CD4-positive, alpha-beta T cell treated with Interferon alpha-2 for 1 hour (primary cell): ENCODE measurements at places on chromosomes 4 and X.
A peak's percentile ranks its signal among the peaks of the same experiment; 100 is the strongest.

DNA sequence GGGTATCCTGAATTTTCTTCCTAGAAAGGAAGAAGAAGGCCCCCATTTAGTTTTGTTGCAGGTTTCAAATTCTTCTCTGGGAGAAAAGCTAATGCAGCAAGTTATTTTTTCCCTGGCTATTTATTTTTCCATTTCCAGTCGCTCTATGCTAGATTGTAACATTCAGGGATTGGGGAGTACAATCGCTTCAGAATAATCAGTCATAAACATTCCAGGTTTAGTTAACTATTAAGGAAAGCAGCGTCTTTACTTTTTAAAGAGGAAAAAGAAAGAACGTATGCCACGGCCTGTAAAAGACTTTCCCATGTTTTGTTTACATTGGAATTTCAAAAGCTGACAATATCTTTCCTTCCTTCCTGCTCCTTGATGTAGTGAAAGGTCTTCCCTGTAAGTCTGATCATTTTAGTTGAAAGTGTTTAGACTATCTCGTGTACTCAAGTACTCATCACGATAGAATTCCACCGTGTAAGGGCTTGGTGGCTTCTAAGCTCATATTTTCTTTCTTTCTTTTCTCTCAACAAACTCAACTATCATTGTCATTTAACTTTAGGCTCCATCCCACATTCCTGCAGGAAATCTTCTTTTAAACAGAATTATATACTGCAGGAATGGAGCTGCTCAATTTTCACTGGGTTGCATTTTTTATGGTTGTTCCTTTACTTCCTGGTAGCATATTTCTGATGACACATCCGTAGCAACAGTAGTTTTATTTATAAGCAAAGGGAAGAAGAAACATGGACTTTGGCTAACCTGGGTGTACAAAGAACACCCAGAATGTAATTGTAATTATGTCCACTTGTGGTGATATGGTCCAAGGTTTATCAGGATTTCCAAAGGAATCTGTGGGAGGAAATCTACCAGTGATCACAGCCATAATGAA is 213.1 kb upstream of the FAT1 start:
- DNase-seq, result no peak

- DNase-seq, result no peak
Observed at GRCh38 chr4:54152846-54153600, 53.1 kb downstream of the GSX2 start.

DNA sequence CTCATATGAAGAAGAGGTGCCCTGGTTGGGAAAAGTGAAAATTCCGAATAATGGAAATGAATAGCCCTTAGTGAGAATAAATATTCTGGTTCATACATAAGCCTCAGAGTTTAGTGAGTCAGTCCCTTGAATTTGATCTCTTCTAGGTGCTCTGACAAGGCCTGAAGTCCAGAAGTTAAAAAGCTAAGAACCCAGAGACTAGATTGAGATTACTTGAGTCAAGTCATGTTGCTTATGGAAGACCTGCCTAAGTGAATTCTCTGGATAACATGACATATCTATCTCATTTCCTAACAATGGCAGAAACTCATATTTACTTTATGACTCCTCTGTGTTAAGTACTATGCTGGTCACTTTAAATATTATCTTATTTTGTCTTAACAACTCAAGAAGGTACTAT is 10.5 kb upstream of the PRSS48 start:
- no peak for DNase-seq

- DNase-seq, result no peak
Observed at GRCh38 chr4:80678413-80678812, 342.9 kb downstream of the CFAP299 start.

- no peak for DNase-seq
Observed at GRCh38 chr4:113009461-113009860, 40.0 kb upstream of the ANK2 start.

DNA sequence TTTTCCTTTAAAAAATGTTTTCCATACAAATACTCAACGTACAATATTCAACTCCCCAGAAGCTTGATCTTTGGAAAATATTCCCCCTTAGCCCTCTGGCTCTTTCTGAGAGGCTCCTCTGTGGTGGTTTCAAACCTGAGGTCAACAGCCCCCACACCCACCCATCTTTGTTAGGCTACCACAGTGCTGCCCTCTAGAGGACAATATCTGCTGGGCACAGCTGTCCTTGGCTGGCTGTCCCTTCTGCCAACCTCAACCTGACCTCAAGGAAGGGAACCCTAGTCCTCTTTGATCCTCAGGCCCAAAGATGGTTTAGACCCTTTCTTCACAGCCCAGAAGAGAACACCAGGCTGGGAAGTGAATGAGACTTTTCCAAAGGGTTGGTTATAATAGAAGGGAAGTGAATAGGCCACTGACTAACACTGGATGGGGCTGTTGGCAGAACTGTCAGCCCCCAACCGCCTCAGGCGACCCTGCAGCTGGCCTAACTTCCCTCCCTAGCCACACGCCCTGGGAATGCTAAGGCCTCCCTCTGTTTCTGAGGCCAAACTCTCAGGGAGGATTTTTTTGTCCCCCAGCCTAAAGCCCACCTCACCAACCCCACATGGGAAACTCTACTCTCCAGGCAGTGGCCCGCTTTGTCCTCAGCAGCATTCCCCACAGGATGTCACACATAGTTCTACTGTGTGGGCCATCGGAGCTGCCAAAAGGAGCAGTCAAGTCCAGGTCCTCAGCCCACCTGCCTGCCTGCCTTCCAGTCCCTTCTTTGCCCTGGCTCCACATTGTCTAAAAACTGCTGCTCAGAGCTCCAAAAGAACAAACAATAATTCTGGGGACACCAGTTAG is 34.3 kb downstream of the NYX start:
- DNase-seq, result no peak

- DNase-seq, result no peak
Observed at GRCh38 chrX:156004256-156004655, 6.8 kb downstream of the IL9R start.

DNA sequence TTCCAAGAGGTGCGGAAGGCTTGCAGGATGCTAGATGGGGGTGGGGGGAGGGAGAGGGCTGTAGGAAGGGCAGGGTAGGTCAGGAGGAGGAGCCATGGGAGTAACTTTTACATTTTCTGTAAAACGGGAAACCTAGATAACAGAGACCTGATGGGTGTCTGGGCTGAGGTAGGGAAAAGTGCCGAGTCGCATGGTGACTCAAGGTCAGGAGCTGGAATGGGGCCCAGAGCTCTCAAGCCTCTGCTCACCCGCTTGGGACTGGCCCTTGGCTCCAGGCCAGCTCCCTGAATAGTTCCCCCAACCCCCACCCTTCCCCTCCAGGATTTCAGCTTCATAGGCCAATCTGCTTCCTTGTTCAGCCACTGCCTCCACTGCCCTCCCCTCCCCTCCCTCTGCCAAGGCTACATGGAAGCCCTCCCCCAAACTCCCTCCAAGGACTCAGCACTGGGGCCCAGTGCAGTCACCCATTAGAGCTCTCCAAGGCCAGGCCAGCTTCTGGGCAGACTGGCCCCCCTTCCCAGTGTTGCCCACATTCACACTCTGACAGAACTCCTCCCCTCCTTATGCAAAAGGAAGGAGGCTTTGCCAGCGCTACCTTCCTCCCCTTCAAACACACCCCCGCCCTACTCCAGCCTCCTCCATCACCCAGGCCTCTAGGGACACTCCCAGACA is 43.6 kb downstream of the TSC22D3 start:
- no peak for DNase-seq

GRCh38 chrX:66046612-66047235 is 6.8 kb upstream of the VSIG4 start:
- peak; percentile 35 for DNase-seq

GRCh38 chr4:175787948-175788347 is 24.1 kb downstream of the GPM6A start:
- no peak for DNase-seq

DNA sequence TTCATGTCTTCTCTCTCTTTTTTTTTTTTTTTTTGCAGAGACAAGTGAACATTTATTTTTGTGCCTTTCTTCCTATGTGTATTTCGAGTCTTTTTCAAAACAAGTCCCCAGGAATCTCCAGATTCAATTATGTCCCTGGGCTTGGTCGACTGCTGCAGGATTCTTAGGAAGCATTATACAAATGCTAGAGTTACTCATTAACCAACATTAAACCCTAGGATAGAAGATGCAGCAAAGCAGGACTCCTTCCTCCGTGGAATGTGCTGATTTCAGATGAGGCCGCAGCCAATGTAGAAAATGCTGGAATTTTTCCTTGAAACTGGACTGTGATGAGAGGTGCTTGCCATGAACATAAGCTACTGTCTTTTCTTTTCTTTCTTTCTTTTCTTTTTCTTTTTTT is 3.4 kb downstream of the ZNF81 start:
- no peak for DNase-seq

GRCh38 chrX:31459361-31459760 is 387.5 kb upstream of the FTHL17 start:
- DNase-seq, result no peak

DNA sequence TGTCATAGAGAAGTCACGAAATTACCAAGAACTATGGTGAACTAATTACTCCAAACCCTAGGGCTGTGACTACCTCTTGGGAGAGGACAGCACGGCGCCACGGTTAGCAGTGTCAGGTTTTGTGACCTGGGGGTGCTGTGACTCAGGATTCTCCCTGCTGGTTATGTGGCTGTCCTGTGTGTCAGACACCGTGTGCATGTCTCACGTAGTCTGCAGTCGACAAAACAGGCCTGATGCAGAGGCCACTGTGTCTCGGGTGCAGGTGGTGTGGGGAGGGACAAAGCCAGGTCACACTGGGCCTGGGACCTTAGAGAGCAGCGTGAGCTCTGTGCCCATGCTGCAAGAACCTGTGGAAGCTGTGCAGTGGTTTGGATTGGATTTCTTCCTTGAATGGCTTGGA is 34.1 kb downstream of the TNIP2 start:
- DNase-seq, result no peak

- no peak for DNase-seq
Observed at GRCh38 chr4:113738251-113738650, 23.3 kb downstream of the CAMK2D start.

DNA sequence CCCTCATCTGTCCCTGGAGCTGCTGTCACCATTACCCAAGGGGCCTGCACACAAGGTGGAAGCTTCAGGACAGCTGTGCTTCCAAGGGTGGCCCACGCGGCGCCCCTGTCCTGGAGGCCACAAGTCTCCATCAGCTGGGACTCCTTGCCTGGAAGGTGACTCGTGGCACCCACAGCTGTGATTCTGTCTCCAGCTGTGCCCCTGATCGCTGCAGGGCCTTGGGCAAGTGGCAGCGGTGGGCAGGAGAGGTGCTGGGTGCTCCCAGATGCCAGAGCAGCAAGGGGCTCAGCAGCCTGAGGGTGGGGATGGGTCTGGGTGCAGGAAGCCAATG is 9.0 kb upstream of the DUSP9 start:
- DNase-seq, result no peak

DNA sequence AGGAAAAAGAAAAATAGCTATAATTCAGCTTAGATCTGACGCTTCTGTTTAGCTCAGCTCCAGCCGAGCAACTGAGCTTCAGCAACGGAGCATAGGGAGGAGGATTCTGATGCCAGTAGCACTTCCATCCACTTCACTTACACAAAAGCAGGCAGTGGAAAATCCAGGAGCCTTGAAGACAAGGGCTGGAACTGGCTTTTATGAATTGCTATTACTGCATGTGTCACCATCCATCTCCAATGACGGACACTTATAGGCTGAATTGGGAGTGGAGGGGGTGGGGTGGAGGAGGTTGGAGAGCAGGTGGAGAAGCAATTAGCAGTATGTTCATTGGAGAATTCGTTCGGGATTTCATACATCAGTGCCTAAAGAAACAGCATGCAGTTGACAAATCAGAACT is 15.6 kb downstream of the ENOX2 start:
- no peak for DNase-seq

DNA sequence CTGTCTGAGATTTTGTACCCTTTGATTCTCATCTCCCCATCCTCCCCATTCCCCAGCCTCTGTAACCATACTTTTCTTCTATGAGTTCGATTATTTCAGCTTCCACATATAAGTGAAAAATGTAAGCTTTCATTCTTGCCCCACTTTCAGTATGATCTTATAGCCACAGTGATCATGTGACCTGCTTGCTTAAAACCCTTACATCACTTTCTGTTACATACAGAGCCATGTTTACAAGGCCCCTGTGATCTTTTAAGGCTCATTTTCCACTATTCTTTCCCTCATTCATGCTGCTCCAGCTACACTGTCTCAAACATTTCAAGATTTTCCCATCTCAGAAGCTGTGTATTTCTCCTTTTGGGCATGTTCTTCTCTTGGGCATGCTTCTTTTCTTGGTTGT is 147.7 kb downstream of the DCK start:
- no peak for DNase-seq

- DNase-seq, result no peak
Observed at GRCh38 chrX:104707572-104707971, 141.6 kb downstream of the IL1RAPL2 start.

- no peak for DNase-seq
Observed at GRCh38 chr4:87057835-87058355, 123.1 kb downstream of the AFF1 start.

- no peak for DNase-seq
Observed at GRCh38 chrX:45404206-45404605, 203.5 kb upstream of the DIPK2B start.

- DNase-seq, result peak; percentile 49
Observed at GRCh38 chr4:153153339-153153871, 50.8 kb upstream of the TRIM2 start.

- DNase-seq, result no peak
Observed at GRCh38 chr4:86934147-86934770, 552 bp upstream of the AFF1 start.

DNA sequence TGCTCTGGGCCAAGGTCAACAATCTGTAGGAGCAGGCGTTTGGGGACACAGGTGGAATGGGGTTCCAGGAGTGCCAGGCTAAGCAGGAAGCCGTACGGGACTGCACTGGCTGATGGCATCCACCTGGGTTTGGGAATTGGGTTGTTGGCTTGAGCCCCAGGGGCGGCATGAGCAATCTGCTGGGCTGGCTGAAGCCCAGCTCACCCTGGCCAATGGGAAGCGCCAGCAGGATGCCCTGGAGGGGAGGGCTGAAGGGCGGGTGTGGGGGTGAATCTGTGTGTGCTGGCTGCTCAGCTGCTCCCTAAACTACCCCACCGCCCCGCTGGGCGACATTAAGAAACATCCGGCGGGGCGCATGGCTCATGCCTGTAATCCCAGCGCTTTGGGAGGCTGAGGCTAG is 8.9 kb upstream of the RGS12 start:
- DNase-seq, result no peak

DNA sequence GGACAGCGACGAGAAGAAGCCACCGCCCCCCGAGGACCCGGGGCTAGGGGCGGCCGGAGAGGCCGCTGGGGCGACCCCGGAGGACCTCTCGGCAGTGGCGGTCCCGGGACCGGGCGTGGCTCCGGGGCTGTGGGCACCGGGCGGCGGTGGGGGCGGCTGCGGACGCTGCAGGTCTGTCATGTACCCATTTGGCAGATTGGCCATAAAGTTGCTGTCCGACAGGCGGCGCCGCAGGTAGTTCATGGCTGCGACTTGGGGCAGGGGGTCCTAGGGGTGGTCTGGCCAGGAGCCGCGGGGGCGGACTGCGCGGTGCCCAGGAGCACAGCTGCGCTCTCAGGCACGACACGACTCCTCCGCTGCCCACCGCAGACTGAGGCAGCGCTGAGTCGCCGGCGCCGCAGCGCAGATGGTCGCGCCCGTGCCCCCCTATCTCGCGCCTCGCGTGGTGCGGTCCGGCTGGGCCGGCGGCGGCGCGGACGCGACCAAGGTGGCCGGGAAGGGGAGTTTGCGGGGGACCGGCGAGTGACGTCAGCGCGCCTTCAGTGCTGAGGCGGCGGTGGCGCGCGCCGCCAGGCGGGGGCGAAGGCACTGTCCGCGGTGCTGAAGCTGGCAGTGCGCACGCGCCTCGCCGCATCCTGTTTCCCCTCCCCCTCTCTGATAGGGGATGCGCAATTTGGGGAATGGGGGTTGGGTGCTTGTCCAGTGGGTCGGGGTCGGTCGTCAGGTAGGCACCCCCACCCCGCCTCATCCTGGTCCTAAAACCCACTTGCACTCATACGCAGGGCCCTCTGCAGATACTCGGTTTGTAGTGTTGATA is at the start of gene SYN1:
SYN1 (minus strand) TSS at position 372 of the 817 bp plus-strand sequence; CDS start at position 243, 129 bp downstream.
- DNase-seq, result peak; percentile 84
